CD4-positive, alpha-beta T cell (primary cell): ENCODE measurements at places on chromosomes 4 and X. TPM values are rescaled to one million over a fixed set of nuclear protein-coding genes. Genes with fewer than 3 reads are reported as not detected.

DNA sequence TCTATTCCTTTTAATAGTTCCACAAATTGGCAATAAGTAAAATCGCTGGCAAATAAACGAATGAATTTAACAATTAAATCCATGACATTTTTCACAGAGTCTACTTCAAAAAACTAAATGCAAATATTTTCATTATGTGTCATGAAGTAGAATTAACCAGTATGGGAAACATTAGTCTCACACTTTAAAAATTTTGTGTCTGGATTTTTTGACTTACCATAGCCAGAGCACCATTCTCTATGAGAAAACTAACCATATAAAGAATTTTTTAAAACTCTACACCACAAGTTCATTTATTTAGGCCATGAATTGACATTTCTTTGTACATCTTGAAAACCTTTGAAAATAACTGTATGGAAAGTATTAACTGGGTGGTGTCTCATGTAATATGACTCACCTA, 41.2 kb downstream of the PRDM5 start:
- DNase-seq: no peak

DNA sequence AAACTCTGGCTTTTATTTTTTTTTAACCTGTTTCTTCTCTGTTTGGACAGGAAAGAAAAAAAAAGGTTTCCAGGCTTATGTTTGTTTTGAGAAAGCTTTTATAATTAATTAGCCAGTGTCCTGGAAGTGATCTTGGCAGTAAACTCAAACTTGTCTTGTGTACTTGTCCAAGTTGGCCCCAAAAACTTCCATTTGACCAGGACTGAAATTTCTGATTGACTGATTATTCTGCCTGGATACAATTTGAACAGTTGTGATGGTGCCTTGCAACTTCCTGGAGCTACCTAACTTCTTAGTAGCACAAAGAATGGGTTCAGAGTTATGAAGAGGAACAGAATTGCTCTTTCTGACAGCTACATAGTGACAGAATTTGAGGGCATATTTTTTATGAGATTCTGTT, 62.0 kb downstream of the SLC4A4 start:
- no peak for DNase-seq

GRCh38 chr4:124640022-124640730, 72.4 kb downstream of the ANKRD50 start:
- DNase-seq: no peak

DNA sequence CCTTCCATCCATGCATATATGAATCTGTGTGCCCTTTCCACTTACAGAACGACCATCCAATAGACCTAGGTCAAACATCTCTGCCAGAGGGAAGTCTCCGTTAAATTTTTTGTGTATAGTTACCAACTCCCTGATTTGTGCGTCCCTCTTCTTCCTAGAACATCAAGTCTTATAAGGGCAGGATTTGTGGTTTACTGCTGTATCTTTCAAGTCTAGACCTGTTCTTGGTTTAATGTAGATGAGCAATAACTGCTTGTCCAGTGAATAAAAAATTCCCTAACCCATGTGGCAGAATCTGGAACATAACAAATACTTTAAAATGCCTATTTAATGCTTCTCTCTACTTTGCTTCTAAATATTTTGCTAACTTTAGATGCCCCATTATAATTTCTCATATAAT, 988.8 kb downstream of the RAPGEF2 start:
- no peak for DNase-seq

GRCh38 chr4:115437739-115438138, 324.3 kb upstream of the NDST4 start:
- no peak for DNase-seq

DNA sequence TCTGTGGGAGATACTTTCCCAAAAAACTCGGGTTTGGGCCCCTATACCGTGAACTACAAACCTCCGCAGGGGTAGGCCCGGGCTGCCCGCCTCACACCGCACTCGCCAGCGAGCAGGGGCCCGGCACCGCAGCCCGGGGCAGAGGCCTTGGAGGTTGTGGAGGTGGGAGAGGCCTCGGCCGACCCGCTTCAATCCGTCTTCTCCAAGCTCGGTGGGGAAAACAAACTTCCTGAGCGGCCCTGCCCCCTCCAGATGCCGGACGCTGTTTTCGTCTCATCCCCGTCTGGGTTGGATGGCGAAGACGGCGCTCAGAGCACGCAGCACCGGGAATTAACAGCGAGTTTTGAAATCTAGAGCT, 442 bp upstream of the MCUB start:
- DNase-seq: peak; percentile 23

DNA sequence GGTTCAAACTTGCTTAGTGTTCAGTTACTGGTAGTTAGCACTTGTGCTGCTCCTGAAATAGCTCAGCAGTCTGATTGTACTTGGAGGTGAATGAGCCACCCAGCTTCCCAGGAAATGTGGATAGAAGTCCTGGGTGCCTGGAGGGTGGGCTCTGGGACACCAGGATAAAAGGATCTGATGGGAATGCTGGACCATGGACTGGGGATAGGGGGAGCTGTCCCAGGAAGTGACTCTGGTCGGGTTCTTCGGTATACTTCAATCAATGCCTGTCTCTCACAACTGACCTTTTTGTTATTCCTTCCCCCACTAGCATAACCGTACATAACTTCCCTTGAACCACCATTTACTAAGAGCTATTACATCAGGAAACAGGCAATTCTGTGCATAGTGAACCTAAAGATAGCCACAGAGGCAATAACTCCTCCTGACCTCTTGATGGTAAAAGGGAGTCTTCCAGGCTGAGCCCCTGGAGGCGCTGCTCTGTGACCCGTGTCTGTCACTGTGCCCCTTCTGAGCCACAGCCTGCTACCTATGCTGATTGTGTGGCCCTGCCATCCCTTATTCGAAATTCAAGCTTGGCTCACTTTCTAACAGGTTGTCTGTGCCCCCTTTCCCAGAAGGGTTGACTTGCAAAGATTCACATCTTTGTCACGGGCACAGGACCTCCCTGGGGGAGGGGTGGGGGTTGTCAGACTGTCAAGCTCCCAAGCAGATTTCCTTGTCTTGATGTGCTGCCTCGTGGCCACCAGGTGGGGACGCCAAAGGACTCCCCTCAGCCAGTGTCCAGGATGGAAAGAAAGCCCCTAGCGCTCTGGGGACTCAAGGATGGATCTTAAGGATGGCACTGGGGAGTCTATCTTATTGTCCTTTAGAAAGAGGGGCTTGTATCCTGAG, 24.5 kb upstream of the WDR1 start:
- DNase-seq: no peak

GRCh38 chr4:113971706-113972360, 7.6 kb downstream of the ARSJ start:
- DNase-seq: no peak

DNA sequence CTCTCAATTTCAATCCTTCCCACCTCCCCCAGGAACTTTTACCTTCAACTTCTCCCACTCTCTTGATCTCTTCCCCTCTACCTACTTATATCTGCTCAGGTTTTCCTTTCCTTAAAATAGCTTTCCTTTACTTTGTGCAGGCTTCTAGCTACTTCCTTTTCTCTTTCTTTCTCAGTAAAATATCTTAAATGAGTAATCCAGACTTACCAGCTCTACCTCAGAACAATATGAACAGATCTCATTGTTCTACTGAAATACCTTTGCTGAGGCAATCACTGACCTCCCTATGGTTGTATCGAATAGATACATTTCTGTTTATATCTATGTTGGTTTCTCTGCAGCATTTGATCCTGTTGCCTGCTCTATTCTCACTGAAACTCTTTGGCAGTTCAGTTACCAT, 86.7 kb upstream of the WDR44 start:
- DNase-seq: no peak

- peak; percentile 15 for DNase-seq
Measured at GRCh38 chrX:8783097-8783713, 18.0 kb downstream of the FAM9A start.

- DNase-seq: no peak
Measured at GRCh38 chr4:26346203-26346620, 25.4 kb downstream of the RBPJ start.

DNA sequence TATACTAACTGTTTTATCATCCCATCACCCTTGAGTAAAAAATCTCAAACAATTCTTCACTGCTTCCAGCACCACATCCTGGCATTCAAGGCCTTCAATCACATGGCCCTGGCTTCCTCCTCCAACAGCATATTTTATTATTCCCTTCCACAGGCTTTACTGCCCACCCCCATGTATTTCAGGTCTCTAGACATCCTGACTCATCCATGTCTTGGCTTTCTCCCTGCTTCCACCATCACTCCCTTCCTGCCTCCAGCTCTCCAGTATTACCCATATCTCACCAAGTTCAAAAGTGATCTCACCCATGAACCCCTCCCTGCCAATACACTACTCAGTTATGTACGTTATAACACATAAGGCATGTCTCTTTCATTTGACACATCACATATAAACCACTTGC, 34.7 kb upstream of the PLAC1 start:
- no peak for DNase-seq

Gene LDB2
- not detected for total RNA-seq

Gene ZXDA
- 17.7 TPM for total RNA-seq

Gene CDKL5
- total RNA-seq: 2.4 TPM

Gene PDE6B
- total RNA-seq: 11.4 TPM

Gene GUCY1A1
- total RNA-seq: not detected
